Stimulated activated CD4-positive, alpha-beta T cell treated with anti-CD3 and anti-CD28 coated beads, TNF-alpha, amount 100 ng/mL, for 48 hours (primary cell): ENCODE measurements at places on chromosomes 3 and 15.

DNA sequence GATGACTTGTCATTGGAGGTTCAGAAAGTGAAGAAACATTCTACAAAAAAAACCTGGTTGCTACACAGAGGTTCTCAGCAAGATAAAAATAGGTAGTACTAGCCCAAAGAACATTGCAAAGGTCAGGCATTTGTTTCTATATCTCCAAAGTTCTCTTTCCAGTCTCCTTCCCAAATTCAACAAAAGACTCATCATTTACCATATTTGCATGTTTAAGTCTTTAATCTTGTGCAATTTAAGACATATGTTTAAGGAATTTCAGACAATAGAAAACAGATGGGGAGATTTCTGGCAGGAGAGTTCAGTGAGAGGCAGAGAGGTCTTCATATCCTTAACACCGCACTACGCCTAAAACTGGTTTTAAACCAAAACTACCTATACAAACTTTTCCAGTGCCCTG, 173.8 kb upstream of the THBS1 start:
- no peak for DNase-seq

DNA sequence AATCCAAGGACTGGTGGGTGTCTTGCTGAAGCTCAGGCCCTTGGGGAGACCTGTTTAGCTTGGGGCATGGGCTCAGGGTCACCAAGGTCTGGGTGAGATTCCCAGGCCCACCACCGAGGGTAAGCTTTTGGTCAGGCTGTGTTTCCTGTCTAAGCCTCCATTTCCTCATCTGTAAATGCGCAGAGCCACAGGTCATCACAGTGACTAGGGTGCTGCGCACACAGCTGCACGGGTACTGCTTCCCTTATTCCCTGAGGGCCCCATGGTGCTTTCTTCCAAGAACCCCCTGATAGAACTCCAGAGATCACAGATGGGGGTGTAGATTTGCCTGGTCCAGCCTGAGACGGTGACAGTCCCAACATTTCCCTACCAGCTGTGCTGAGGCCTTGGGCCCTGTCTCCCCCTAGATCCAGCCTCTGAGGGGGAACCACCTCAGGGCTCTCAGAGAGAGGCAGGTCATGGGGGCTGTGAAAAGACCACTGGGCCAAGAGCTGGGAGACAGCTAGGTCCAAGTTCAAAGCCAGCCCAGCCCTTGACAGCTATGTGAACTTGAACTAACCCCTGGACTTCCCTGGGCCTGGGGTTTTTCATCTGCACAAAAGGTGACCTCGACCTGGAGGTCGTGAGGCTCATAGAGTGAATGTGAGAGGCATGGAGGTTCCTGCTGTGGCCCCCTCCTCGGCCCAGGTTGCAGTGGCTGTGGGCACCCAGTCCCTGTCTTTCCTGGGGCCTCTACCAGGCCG, 60.7 kb downstream of the SEMA3G start:
- DNase-seq = no peak

- DNase-seq = no peak
Observed at GRCh38 chr3:159766563-159767185, 222.0 kb upstream of the IL12A start.

DNA sequence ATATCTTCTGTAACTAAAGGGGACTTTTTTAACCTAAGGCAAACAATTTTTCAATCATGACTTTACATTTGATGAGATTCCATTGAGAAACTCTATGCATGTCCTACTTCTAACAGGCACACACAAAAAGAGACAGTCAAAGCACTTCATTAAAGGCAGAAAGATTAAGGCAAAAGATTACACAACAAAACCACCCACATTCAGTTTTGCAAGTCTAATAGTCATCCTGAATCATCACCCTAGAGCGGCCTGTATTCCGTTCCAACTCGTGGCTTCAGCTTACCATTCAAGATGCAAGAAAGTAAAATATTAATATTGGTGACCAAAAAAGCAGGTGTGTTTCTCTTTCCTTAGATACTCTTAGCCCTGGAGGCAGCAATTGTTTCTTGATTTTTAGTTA, 205.9 kb downstream of the P3H2 start:
- no peak for DNase-seq

DNA sequence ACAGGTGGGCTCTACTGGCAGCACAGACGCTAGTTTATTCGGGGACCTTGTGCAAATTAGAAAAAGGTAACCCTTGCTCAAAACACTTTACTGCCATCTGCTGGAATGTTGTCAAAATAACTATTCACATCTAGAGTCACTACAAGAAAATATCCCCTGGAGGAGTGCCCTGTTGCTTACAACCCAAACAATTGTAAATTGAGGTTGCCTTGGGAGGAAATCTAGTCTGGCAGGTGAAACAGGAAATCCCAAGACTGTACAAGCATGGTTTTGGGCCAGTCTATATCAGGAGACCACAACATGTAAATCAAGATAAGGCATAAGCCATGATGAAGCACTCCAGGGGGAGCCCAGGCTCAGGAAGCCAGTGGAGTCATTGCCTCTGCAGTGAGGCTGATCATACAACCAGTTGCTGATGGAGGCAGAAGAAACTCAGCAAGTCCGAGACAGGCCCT, 136.8 kb upstream of the ACP3 start:
- no peak for DNase-seq

DNA sequence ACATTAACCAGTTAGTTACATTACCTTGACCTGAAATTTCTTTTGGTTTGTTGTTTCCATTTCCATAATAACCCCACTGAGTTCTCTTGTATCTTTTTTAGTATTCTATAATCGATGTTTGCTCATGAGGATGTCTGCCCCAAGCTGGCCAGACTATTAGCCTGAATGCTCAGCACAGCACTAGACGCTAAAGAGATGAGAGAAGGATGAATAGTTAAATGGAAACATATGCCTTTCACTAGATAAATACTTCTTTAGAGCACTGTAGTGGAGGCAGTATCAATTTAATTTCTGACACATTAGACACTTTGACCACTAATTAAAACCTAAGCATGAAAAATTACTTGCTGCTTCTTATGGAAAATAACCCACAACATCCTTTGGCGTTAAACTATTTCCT, 654.9 kb upstream of the KCNMB2 start:
- DNase-seq = no peak

- no peak for DNase-seq
Observed at GRCh38 chr15:53331328-53332190, 427.9 kb downstream of the WDR72 start.
